ENCODE measurements at places on chromosomes 16 and 17. TPM values are rescaled to one million over a fixed set of nuclear protein-coding genes. Genes with fewer than 3 reads are reported as not detected.

- H3K4me1 ChIP-seq, result peaks cover 6% of the 10 kb centered on the region
- H3K4me3 ChIP-seq, result no peak overlapping the region
- H3K27ac ChIP-seq, result no peak overlapping the region
- no peaks in the 10 kb centered on the region for H3K27me3 ChIP-seq
- no peak for DNase-seq
These were observed 2.5 kb downstream of the RSL1D1 start for GRCh38 chr16:11848842-11849241.

The TBX21 gene
- 1.9 TPM for total RNA-seq

- H3K4me1 ChIP-seq, result peaks cover 5% of the 10 kb centered on the region
- H3K4me3 ChIP-seq, result no peak overlapping the region
- no peaks in the 10 kb centered on the region for H3K36me3 ChIP-seq
- no peaks in the 10 kb centered on the region for H3K27me3 ChIP-seq
These were observed 1.5 kb upstream of the CCDC57 start for GRCh38 chr17:82214012-82214628.

The KCTD13 gene
- 25.8 TPM for total RNA-seq

The SKAP1 gene
- total RNA-seq, result 34.8 TPM

DNA sequence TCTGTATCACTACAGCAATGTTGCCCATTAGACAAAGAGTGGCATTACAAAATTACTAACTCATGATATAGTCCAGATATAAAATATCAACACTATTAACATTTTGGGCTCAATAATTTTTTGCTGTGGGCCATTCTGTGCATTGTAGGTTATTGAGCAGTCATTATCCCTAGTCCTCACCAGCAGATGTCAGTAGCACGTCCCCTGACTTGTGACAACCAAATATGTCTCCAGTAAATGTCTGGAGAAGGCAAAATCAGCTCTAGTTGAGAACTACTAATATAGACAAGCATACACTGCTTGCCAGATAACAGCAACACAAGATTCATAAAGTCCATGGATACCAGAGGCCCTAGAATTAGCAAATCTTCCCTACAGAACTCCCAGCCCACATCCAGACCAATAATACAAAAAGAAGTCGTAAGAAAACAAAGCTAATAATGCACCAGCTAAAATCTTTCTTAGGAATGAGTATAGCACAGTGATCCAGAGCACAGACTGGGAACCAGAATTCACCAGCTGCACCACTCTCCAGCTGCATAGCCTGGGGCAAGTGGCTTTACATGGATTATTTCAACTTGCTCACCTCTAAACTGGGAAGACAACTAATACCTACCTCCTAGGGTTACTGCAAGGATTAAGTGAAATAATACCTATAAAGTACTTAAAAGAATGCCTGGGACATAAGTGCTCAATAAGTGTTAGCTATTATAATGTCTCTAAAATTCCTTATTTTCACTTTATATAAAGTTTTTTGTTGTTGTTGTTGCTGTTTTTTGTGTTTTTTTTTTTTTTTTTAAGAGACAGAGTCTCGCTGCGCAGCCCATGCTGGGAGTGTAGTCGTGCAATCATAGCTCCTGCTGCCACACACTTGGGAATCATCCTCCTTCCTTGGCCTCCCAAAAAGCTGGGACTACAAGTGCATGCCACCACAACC, 23.7 kb downstream of the HELZ start:
- DNase-seq, result peak; percentile 15
- H3K27ac ChIP-seq, result no peak overlapping the region
- no peak overlapping the region for H3K4me3 ChIP-seq
- no peaks in the 10 kb centered on the region for H3K27me3 ChIP-seq

The CTRL gene
- 0.69 TPM for total RNA-seq

DNA sequence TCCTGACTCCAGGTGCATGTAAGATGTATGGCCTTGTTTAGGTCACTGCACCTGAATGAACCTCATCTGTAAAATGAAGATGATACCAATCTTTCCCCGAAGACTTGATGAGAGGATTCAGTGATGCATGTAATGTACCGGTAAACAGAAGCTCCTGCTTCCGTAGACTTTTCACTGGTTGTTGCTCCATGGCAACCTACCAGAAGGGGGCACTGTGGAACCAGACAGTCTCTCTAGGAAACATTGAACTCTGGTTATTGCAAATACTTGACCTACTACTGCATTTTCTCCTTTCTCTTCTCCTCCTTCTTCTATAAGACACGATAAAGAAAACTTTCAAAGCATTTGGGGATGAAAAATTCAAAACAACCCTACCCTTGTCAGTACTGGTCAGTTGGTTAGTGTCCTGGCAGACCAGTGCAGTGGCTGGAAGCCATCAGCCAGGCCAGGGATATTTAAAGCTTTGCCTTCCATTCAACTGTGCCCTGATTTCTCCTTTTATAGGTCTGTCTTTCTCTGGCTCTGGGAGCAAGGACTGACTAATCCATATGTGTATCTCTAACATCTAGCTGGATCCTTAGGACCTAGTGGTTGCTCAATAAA, 667.4 kb upstream of the SALL1 start:
- peak; percentile 83 for DNase-seq
- H3K4me1 ChIP-seq, result no peaks in the 10 kb centered on the region
- no peak overlapping the region for H3K4me3 ChIP-seq
- no peaks in the 10 kb centered on the region for H3K27me3 ChIP-seq
- no peaks in the 10 kb centered on the region for H3K36me3 ChIP-seq

DNA sequence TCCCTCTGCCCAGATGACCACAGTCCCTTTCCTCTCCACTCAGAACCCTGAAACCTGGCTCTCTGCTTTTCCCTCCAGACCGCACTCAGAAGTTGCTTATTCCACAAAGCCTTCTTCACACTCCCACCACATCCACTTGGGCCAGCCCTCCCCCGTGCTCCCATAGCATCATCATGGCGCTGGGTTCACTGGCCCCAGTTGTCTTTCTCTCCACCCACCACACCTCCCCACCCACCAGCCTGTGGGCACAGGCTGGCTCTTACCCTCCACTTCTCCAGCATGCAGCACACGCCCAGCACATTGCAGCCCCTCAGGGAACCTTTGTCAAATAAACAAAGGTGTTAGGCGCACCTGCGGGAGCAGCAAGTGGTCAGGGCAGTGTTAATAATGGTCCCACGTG, 130.0 kb downstream of the KATNIP start:
- no peak for DNase-seq
- H3K4me1 ChIP-seq, result no peaks in the 10 kb centered on the region
- H3K4me3 ChIP-seq, result no peak overlapping the region
- no peak overlapping the region for H3K27ac ChIP-seq
- H3K27me3 ChIP-seq, result no peaks in the 10 kb centered on the region

- H3K27ac ChIP-seq, result peak overlapping the region; percentile 89
- H3K36me3 ChIP-seq, result no peaks in the 10 kb centered on the region
- H3K27me3 ChIP-seq, result peaks cover 45% of the 10 kb centered on the region
- H3K4me1 ChIP-seq, result no peaks in the 10 kb centered on the region
- no peak for DNase-seq
- no peak overlapping the region for H3K4me3 ChIP-seq
These were observed 2.6 kb downstream of the HOXB9 start for GRCh38 chr17:48623583-48623982.

- H3K27me3 ChIP-seq, result no peaks in the 10 kb centered on the region
- H3K36me3 ChIP-seq, result peaks cover 7% of the 10 kb centered on the region
- peaks cover 19% of the 10 kb centered on the region for H3K4me1 ChIP-seq
- peak overlapping the region; percentile 96 for H3K27ac ChIP-seq
These were observed 13.7 kb upstream of the NAGLU start for GRCh38 chr17:42522263-42522790.

DNA sequence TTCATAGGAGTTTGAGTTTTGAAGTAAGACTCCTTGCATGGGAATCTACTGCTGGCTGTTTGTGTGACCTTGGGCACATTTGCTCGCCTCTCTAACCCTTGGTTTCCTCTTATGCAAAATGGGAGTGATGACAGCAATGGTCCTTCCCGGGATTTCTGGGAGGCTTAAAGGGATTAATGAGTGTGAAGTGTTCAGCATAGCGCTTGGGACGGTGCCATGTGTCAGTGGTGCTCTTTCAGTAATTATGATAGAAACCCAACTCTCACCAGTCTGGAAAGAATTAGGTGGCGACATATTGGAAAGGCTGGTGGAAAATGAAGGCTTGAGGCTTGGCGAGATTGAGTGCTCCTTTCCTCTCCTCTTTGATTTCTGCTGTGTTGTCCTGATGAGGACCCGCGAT, 429.2 kb upstream of the EEF2KMT start:
- H3K4me1 ChIP-seq, result no peaks in the 10 kb centered on the region
- H3K27ac ChIP-seq, result no peak overlapping the region
- no peak overlapping the region for H3K4me3 ChIP-seq
- DNase-seq, result no peak
- H3K27me3 ChIP-seq, result no peaks in the 10 kb centered on the region
- no peaks in the 10 kb centered on the region for H3K36me3 ChIP-seq

The MFAP4 gene
- 51.1 TPM for total RNA-seq

The KCNH6 gene
- 0.57 TPM for total RNA-seq

The KCNJ16 gene
- 281 TPM for total RNA-seq

DNA sequence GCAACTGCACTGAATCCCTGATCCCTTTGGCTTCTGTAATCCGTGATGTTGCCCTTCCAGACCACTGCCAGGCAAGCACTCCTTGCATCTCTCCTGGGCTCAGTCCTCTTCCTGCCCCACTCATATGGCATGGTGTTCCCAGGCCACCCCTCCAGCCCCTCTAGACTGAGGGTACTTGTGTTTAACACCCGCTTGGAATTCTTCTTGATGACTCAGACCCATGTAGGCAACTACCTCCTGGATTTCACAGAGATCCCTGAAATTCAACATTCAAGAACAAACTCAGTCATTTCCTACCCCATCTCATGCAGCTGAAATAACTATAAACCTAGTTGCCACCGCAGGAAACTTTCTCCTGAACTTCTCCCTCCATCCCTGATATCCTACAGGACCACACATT, 541.9 kb upstream of the CDH11 start:
- no peaks in the 10 kb centered on the region for H3K4me1 ChIP-seq
- no peak for DNase-seq
- no peaks in the 10 kb centered on the region for H3K36me3 ChIP-seq
- H3K27ac ChIP-seq, result no peak overlapping the region
- H3K4me3 ChIP-seq, result no peak overlapping the region

- H3K4me1 ChIP-seq, result no peaks in the 10 kb centered on the region
- H3K36me3 ChIP-seq, result no peaks in the 10 kb centered on the region
- H3K27ac ChIP-seq, result no peak overlapping the region
- no peaks in the 10 kb centered on the region for H3K27me3 ChIP-seq
- no peak for DNase-seq
These were observed 5.9 kb downstream of the PHAF1 start for GRCh38 chr16:67115639-67116038.

The EVI2B gene
- 16.5 TPM for total RNA-seq

DNA sequence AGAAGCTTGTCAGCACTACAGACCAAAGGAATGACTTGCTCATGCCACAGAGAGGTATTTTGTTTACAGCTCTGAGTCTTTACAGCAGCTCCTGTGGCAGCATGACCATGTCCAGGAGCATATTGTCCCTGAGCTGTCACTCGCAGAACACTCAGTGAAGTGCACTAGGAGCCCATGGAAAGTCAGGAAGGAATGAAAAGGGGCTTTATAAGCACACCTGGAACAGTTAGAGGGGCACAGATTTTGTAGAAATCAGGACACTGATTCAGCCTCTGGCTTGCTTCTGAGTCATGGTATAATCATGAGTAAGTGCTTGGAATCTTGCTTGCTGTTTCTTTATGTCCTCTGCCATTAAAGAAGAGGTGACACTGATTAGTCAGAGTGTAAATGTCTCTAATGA, 41.0 kb downstream of the TADA2A start:
- peaks cover 6% of the 10 kb centered on the region for H3K4me1 ChIP-seq
- H3K4me3 ChIP-seq, result no peak overlapping the region
- H3K36me3 ChIP-seq, result no peaks in the 10 kb centered on the region
- no peak overlapping the region for H3K27ac ChIP-seq
- H3K27me3 ChIP-seq, result no peaks in the 10 kb centered on the region

DNA sequence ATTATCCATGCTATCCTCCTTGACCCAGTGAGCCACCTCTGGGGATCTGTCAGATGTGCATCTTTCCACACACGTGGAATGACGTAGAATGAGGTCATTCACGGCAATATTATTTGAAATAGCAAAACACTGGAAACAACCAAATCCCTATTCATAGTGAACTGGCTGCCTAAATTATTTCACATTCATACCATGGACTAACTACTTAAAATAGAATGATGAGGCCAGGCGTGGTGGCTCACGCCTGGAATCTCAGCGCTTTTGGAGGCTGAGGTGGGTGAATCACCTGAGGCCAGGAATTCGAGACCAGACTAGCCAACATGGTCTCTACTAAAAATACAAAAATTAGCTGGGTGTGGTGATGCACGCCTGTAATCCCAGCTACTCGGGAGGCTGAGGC, 75.5 kb downstream of the RAP1GAP2 start:
- H3K4me3 ChIP-seq, result no peak overlapping the region
- DNase-seq, result no peak
- peaks cover 10% of the 10 kb centered on the region for H3K4me1 ChIP-seq
- no peaks in the 10 kb centered on the region for H3K36me3 ChIP-seq

The ODAD4 gene
- total RNA-seq, result 6.0 TPM

DNA sequence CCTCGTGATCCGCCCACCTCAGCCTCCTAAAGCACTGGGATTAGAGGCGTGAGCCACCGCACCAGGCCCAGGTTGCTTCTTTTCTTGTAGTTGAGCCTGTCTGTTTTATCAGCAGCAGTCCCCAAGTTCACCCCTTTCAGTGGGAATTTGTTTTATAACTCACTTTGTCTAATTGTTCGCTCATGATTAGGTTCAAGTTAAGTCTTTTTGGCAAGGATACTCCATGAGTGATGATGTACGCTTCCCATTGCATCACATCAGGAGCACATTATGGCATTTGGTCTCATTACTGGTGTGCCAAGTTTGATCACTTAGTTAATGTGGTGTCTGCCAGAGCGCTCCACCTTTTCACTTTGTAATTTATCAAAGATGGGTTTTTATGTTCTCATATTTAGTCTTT, 14.4 kb upstream of the GJD3 start:
- no peak for DNase-seq
- no peak overlapping the region for H3K27ac ChIP-seq
- H3K4me1 ChIP-seq, result no peaks in the 10 kb centered on the region
- H3K4me3 ChIP-seq, result no peak overlapping the region

The NPB gene
- 0.66 TPM for total RNA-seq

- no peaks in the 10 kb centered on the region for H3K36me3 ChIP-seq
- H3K4me3 ChIP-seq, result no peak overlapping the region
- no peak overlapping the region for H3K27ac ChIP-seq
- DNase-seq, result no peak
- no peaks in the 10 kb centered on the region for H3K27me3 ChIP-seq
These were observed 23.3 kb downstream of the CPNE2 start for GRCh38 chr16:57115514-57116182.

DNA sequence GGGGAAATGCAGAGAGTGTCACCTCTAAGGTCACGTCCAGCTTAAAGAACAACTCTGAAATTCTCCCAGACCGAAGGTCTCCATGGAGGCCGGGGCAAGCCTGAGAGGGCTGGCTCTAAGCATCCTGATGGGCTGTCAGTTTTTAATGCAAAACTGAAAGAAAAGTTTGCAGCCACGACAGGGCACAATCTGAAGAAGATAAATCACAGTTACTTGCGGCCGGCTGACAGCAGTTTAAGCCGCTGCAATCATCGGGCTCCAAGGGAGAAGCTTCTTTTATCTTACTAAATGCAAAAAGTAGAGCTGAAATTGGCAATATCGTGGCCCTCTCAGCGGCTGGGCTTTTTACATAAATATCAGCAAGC, 168.8 kb downstream of the CYLD start:
- no peaks in the 10 kb centered on the region for H3K27me3 ChIP-seq
- H3K36me3 ChIP-seq, result no peaks in the 10 kb centered on the region
- no peak overlapping the region for H3K4me3 ChIP-seq
- no peak for DNase-seq
- H3K27ac ChIP-seq, result no peak overlapping the region

- no peaks in the 10 kb centered on the region for H3K4me1 ChIP-seq
- H3K4me3 ChIP-seq, result no peak overlapping the region
- H3K27me3 ChIP-seq, result no peaks in the 10 kb centered on the region
These were observed 9.3 kb downstream of the CTRB2 start for GRCh38 chr16:75197522-75198134.

The KRTAP4-3 gene
- not detected for total RNA-seq
